Stimulated activated CD4-positive, alpha-beta T cell treated with anti-CD3 and anti-CD28 coated beads, TNF-alpha, amount 100 ng/mL, for 48 hours (primary cell): ENCODE measurements at places on chromosomes 11 and 22.
A peak's percentile ranks its signal among the peaks of the same experiment; 100 is the strongest.

GRCh38 chr22:46586531-46587011 lies 33.6 kb upstream of the GRAMD4 start:
- no peak for DNase-seq

- DNase-seq, result no peak
These were observed 42.3 kb upstream of the DKK3 start for GRCh38 chr11:12050470-12051286.

- no peak for DNase-seq
These were observed 66.8 kb downstream of the TSPAN18 start for GRCh38 chr11:44793350-44794090.

- DNase-seq, result no peak
These were observed at the start of gene PITPNM1 for GRCh38 chr11:67504950-67505581. Gene PITPNM1 (minus strand): TSS chr11:67505363. CDS start chr11:67504180, 1,183 bp downstream.

- no peak for DNase-seq
These were observed 58.8 kb upstream of the RRAS2 start for GRCh38 chr11:14417617-14418374.

DNA sequence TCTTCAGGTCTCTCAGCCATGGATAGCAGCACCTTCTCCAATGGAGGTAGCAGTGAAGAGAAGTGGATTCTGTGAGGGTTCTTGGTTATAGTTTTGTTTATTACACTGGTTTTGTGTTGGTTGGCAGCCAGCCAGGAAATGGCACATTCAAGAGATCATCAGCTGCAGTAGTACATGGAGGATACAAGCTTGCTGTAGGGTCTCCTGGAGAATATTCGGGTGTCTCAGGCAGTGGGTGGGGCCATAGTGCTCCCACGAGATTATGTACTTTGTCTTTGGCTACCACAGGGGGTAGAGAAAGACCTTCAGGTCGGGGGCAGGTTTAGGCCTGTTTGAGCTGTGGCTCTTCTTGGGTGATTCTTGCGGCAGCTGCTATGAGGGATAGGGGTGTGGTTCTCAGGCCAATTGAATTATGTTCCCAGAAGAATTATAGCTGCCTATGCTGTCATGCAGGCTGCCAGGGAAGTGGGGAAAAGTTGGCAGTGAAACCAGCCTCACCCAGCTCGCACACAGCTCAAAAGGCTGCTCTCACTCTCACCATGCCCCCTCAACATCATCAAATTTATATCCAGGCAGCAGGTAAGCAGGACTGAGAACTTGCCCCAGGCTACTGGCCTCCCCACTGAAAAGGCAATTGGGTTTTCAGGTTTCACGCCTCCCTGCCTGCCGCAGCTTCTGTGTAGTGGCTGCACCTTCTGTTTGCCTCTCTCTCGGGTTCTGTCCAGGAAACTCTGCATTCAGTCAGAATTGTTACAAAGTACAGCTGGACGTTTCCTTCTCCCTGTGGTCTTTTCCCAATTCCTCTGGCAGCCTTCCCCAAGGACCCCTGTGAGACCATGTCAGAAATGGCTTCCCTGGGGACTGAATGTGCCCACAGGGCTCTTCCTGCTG lies 435.5 kb downstream of the LUZP2 start:
- DNase-seq, result no peak

DNA sequence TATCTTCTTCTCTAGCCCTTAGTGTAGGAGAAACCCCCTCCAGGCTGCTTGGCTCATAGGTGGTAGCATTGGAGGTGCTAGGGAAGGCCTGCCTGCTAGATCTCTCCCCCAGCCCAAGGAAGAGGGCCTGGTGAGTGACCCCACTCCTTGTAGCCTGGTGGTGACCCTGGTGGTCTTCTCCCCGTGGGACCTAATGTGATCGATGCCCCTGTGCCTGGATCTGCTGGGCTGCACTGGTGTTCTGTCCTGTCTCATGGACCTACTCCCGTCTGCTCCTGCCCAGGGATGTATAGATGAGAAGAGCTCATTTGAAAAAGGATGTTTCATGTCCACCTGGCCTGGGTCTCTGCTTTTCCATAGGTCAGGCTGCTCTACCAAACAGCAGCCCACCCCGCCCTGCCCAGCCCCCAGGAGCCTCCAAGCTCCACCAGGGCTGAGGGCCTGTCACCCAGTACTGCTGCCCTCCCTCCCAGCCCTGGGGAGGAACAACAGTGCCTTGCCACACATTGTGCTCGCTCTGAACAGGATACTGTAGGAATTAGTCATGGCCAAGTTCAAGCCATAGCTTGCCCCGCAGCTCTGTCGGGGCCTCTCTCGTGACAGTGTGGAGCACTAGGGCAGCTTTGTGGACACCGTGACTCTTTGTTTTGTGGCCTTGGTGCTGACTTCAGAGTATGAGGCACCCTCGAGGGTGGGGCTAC lies 19.7 kb downstream of the SLC37A2 start:
- DNase-seq, result no peak

GRCh38 chr11:119629834-119630624 lies 99.0 kb downstream of the NECTIN1 start:
- no peak for DNase-seq

DNA sequence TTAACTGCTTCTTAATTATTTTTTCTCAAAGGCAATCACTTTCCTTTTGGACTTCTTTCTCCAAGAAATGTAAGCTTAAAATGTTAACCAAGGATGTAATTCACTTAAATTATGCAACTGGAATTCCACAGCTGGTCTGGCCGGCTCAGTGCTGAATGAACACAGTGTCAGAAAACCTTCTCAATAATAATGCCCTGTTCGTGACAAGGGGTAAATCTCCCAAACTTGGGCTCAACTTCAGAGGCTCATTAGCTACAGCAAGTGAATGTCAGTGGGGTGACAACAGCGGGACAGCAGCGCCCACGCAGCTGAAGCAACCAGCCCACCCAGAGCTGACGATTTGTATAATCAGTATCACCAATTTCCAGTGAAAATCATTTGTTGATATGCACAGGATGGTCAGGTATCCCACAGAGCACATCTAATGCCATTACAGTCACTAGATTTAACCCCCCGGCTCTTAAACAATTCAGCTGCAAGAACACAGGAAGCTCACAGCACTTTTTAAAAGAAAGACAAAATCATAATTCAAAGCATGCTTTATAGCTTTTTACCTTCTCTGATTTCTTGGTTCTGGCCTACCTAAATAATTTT lies 704.8 kb downstream of the DLG2 start:
- no peak for DNase-seq

DNA sequence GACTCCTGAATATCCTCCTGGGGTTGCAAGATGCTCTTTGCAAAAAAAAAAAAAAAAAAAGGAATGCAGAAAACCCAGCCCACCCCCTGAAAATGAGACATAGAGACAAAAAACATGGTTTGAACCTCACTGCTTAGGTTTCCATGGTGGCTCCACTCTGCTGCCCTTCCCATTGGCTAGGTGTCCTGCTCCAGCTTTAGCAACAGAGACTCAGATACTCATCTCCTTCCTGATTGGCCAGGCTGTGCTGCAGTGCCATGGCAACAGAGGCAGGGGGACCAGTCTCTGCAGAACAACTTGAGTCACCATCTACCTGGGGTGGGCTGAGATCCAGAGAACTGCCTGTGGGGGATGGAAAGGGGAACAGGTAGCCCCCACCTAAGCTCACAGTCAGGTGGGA lies 17.4 kb upstream of the YWHAH start:
- no peak for DNase-seq

DNA sequence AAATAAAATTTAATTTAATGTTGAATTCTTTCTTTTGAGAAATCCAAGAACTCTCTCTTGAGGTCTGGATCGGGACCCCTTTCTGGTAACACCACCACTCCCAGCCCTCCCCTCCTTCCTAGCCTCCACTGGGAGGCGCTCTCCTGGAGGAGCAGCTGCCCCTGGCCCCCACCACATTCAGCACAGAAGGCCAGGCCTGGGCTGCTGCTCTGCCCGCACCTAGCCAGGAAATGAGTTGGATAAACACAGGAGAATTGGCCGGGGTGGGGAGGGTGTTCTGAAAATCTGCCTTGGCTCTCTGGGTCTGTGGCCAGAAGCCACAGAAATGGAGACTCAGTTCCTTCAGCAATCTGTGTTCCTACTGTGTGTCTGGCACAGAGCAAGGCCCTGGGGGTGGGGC lies 31.2 kb downstream of the C22orf42 start:
- DNase-seq, result no peak

DNA sequence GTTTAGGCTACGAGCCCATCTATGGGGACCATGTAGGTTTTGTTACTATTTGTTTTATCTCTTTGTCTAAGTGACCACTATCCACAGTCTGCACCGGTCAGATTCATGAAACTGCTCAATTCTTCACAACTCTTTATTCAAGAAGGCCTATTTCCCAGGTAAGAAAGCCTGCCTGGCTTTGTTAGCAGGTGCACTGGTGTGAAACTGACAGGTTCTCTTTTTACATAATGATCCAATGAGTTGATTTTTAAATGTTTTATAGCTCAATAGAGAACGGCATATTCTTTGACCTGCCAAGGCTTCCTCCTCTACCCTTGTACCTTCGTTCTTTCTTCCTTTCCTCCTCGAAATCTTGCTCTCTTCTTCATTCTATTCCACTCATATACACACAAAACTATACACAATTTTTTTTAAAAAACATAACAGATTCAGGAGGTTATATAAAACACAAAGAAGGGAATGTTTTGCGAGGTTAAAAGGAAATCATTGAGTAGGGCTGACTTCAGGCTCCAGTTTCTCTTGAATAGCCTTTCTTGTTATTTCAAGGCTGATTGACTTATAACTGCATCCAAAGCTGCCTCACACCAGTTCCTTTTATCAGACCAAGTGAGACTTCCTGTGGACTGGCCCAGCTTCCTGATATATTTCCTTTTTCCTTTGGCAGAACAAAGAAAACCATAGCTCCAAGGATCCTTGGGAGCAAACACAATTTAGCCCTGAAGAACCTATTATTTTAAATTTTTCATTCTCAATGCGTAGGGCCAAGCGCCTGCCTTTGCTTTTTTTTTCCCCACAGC lies 11.4 kb downstream of the FLI1 start:
- no peak for DNase-seq

DNA sequence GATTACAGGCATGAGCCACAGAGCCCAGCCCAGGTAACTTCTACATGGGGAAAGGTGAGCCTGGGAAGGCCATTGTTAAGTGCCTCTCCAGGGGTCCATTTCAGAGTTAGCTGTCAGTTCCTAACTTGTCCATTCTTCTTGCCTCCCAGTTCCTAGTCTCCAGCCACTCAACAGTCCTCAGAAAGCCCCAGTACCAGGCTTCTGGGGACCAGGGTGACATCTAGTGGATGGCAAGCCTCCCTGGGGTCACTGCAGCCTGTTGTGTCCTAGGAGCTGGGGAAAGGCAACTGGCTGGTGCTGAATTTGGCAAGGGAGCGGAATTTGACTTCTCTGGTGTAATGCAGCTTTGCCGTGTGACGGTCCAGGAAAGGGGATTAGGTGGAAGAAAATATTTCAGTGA lies 2.1 kb downstream of the LGALS12 start:
- no peak for DNase-seq

GRCh38 chr22:35625763-35626432 lies 8.8 kb upstream of the MB start:
- no peak for DNase-seq

GRCh38 chr11:93744669-93745004 lies 3.2 kb downstream of the C11orf54 start:
- no peak for DNase-seq

GRCh38 chr11:35146074-35146521 lies 7.1 kb downstream of the CD44 start:
- peak; percentile 62 for DNase-seq

GRCh38 chr11:71500601-71501021 lies 26.5 kb upstream of the KRTAP5-7 start:
- DNase-seq, result no peak

- DNase-seq, result no peak
These were observed 22.1 kb downstream of the GDPD5 start for GRCh38 chr11:75503531-75504099.

- no peak for DNase-seq
These were observed 6.0 kb upstream of the SGSM3 start for GRCh38 chr22:40364431-40364830.

- no peak for DNase-seq
These were observed 183.0 kb downstream of the MAML2 start for GRCh38 chr11:96159968-96160367.

- DNase-seq, result no peak
These were observed 131.6 kb downstream of the ETS1 start for GRCh38 chr11:128455766-128456165.

GRCh38 chr11:86698639-86699038 lies 26.2 kb upstream of the ME3 start:
- DNase-seq, result no peak

DNA sequence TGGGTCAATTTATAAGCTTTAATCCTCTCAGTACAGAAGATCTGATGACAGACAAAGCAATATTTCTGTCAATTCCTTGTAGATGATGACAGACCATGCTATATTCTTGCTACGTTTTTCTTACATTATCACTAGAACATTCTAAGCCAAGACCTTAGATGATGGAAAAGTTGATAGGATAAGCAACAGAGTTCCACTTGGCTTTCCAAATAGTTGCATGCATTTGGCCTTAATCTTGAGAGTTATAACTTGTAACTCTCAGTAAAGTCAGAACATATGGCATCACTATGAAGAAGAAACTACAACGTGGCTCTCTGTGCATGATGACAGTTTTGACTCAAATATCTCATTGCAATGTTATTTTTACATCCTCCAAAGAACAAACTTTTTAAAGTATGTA lies 544.3 kb upstream of the LRRC4C start:
- no peak for DNase-seq

- DNase-seq, result no peak
These were observed 17.1 kb downstream of the MPEG1 start for GRCh38 chr11:59195586-59195985.

DNA sequence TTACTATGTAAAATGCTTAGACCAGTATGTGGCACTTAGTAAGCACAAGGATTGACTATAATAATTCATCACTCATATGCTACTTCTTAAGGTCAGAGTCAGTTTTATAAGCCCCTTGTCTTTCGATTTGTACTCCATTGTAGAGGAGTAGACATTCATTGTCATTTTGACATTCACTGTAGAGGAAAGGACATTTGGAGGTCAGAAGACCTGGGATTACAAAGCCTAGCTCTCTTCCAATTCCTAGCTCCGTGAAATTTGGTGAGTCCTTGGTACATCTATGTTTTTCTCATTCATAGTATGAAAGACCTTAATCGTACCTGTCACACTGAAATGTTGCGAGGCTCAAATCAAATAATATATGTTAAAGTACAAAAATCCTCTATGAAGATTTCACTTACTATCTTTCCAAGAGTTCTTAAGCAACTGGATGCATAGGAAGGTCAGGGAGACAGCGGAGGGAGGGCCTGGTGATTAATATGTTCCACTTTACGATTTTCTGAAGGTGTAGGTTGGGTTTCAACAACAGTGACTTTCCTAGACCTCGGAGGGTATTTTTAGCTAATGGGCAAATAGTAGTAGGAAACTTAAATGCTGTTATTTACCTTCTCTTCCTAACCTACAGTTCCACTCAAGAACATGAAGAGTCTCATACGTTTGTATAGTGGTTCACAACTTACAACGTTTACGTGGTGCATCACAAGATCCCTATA lies 1.4 kb upstream of the EMSY start:
- no peak for DNase-seq
